ENCODE measurements at places on chromosomes 3 and 15.
A peak's percentile ranks its signal among the peaks of the same experiment; 100 is the strongest.

- DNase-seq, result no peak
Measured at GRCh38 chr3:10889206-10889960, 73.4 kb downstream of the SLC6A11 start.

DNA sequence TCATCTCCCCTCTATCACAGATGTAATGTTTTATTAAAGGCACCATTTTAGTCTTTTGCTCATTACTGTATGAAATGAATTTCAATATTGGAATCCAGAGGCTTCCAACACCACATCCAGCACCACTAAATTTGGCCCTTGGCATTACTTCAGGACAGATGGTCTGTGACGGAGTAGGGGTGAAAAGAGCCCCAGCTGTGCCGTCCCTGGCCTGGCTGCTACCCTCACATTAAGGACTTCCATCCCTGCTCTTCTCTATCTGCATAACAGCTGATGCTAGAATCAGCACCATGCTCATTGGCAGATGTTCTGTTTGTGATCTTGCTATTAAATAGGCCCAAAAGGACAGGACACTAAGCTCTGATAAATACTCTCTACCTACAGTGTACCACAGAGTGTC is 152.9 kb downstream of the IL1RAP start:
- DNase-seq, result no peak

DNA sequence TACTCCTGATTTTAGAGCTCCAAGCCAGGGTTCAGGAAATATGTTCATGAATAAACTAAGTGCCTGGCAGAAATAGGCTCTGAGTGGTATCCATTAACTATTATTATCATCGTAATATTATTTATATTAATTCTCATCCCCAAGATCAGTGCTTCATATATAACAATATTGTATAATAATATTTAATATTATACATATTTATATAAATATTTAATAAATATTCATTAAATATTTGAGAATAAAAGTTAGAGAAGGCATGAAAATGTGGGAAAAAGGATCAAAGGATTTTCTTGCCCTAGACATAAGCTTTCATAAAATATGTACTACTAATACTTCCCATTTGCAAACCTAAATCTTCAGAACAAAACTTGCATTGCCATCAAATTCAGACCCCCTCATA is 196.5 kb downstream of the ZMAT3 start:
- no peak for DNase-seq

DNA sequence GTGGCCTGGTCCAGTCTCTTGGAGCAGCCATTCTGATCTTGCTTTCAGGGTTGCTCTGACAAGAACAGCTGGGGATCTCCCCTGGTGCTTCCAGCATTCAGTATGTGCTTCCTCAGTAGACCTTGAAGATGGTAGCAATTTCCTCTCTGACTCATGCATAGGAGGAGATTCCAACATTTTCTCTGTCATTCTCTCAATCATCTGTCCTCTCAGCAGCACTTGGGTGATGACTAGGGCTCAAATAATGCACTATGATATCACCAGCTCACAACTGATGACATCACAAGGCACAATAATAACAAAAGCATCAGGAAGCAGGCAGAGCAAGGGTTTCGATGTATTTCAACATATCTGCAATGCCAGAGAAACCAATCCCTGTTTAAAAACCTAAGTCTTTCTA is 52.7 kb downstream of the NFKBIZ start:
- DNase-seq, result no peak

GRCh38 chr3:171838218-171838720 is 4.9 kb upstream of the TMEM212 start:
- DNase-seq, result no peak

DNA sequence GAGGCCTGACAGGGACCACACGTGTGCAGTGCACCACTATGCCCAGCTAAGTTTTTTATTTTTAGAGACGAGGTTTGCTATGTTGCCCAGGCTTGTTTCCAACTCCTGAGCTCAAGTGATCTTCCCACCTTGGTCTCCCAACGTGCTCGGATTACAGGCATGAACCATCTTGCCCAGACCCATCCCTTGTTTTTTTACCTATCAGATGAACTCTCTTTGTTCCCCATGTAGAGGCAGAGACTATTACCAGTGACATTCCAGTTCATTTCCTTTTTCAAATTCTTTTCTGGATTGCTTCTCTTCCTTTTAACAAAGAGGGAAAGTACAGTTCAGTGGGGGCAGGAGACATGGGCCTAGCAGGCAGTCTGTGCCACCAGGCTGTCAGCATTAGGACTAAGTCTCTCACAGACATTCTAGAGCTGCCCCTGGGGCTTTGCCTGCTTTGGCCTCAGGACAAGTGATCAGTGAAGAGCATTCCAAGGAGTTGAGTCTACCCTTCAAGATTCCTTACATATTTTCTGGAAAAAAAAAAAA is 103.5 kb upstream of the SLC7A14 start:
- no peak for DNase-seq

DNA sequence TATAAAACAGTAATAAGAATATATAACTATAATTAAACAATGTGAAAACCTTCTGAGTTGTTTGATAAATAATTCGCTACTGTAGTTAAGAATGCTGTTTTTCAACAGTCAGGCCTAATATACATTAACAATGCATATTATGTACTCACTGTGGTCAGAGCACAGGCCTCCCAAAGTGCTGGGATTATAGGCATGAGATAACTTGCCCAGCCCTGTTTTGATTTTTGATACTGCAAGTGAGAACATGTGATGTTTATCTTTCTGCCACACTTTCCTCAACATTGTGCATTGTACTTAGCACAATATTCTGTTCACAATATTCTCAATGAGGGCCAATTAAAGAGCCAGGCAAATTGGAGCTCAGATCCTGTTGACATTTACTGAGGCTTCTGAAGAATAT is 274.5 kb upstream of the RARB start:
- no peak for DNase-seq

DNA sequence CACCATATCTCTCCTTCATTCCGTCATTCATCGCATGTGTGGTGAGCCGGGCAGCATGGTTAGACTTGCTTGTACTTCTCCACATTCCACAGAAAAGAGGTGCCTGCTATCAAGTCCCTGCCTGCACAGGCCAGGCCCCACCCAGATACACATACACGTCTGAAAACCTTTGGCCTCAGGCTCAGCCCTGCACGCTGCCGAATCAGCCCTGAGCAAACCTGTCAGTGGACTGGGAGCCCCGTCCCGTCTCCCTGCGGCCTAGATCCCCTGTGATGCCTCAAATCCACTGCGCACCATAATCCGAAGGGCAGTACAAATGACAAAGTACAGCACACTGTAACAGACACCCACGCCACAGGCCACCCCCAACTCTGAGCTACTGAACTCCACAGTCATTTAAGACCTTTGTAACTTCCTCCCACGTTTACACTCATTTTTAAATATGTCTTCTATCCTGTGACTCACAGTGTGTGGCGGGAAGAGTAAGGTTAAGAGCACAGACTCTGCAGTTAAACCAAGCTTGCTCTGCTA is 67.1 kb downstream of the MB21D2 start:
- DNase-seq, result peak; percentile 8

DNA sequence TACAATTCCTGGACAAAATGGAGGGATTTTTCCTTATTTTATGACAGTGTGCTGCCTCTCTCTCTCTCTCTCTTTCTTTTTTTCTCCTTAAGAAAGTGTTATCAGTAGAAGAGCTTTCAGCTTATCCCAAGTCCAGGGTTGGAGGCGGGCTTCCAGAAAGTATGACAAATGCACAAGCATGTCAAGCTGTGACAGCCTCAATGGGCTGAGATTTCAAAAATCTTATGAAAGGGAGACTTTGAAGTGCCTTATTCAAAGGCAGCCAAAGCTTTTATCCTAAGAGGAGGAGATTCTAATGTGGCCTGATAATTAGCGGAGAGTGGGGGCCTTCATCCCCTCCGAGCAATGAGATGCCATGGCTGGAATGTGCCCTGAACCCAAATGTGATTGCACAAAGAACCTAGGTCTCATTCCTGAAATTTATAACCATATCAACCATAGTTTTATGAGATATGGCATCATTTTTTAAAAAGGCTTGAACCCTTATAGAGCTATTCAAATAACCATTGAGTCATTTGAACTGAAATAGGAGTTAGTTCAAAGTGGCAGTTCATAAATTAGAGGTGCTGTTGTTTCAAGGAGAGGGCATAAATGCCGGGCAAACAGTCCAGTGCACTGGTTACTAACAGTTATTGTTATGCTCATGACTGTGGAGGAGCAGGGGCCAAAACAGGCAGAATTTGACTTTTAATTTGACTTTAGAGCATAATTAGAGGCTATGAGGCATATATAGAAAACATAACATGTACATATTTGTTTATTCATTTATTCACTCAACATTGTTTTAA is 261.6 kb upstream of the THRB start:
- DNase-seq, result no peak

- no peak for DNase-seq
Measured at GRCh38 chr15:101610611-101611000, 41.6 kb downstream of the TM2D3 start.

DNA sequence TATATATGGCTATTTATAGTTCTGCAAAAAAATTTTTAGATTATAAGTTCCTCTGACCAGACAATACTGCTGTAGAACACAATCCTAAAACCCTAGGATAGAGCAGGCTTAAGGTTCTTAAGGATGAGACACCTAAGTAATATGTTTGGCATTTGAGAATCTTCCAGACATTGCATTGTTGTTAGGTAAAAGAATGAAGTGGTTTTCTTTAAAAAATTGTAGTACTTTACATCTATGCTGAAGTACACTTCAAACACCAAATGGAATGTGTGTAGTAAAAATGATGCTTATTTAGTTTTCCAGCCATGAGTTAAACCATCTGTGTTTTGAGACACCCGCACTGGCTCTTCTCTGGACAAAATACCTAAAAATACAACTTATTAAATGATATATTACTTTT is 857.7 kb downstream of the OTOL1 start:
- DNase-seq, result no peak

DNA sequence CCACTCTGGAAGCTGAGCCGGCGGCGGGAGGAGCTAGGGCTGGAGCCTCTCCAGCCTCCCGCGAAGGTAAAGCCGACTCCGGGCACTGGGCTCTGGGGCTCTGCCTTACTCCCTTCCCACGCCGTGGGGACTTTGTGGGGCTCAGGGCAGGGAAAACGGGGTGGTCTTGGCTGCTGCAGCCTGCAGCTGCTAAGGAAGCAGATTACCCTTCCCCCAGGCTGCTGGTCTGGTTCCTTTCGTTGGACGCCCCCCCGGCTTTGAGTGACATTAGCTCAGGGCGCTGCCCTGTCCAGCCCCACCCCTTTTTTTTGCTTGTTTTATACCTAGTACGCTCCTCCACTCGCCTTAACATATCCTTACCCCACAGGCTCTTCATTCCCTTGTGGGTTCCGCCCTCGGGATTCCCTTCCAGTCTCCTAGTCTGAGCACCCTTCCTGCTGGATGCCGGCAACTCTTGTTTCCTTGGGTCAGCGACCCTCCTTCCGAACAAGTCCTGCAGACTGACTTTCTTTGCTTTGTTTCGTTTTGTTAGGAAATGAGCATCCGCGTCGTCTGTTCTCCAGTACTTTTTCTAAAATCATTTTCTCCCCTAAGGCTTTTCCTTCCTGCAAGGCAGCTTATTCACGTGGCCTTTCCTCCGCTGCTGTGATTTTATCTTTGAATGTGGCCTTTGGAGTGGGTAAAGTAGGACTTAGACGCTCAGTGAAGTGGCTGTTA is 551 bp downstream of the DNAJC13 start:
- DNase-seq, result peak; percentile 45

DNA sequence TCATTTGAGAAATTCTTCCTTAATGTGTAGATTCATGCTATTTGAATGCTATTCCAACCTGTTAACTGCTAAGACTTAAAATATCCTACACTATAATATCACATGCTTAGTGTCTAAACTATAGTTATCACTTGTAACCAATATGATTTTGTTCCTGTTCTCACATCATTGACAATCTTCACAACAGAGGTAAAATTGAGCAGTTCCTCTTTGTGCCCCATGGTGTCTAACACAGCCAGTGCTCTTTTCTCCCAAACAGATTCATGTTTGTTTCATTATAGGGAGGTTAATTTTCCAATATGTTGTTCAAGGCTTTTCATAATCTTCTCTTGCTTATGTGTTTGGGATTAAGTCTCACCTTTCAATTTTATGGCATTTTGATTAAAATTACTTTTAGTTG is 591.1 kb downstream of the ZPLD1 start:
- DNase-seq, result no peak
